ENCODE measurements at places on chromosomes 6 and 20. TPM values are rescaled to one million over a fixed set of nuclear protein-coding genes. Genes with fewer than 3 reads are reported as not detected.

GPX5 gene
- not detected for total RNA-seq

DNA sequence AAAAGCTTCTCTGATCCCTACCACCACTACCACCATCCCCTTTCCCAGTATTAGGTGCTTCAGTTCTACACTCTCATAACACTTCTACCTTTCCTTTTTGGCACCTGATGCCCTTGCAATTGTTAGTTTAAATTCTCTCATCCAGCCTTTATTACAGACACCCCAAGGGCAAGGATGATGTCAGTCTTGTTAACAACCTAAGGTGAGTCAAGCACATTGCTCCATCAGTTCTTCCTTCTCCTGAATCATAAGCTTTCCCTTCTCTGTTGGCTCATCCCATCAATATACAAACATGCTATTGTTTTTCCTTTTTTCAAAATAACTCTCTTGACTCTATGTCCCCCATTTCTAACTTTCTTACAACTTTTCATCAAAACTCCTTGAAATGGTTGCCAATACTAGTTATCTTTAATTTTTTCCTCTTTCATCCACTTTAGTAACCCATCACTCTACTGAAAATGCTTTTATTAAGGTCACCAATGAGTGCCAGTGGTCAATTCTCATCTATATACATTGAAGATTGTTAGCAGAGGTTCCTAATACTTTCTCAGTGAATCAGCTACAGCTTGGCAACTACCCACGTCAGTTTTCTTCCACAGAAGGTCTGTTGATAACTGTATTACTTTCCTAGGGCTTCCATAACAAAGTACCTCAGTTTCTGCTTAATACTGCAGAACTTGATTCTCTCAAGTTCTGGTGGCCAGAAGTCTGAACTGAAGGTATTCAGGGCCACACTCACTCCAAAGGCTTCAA is 97.1 kb upstream of the FLRT3 start:
- H3K27me3 ChIP-seq: no peaks in the 10 kb centered on the region
- no peak overlapping the region for H3K4me3 ChIP-seq
- no peaks in the 10 kb centered on the region for H3K36me3 ChIP-seq
- DNase-seq: no peak
- no peak overlapping the region for H3K27ac ChIP-seq
- no peaks in the 10 kb centered on the region for H3K4me1 ChIP-seq

DNA sequence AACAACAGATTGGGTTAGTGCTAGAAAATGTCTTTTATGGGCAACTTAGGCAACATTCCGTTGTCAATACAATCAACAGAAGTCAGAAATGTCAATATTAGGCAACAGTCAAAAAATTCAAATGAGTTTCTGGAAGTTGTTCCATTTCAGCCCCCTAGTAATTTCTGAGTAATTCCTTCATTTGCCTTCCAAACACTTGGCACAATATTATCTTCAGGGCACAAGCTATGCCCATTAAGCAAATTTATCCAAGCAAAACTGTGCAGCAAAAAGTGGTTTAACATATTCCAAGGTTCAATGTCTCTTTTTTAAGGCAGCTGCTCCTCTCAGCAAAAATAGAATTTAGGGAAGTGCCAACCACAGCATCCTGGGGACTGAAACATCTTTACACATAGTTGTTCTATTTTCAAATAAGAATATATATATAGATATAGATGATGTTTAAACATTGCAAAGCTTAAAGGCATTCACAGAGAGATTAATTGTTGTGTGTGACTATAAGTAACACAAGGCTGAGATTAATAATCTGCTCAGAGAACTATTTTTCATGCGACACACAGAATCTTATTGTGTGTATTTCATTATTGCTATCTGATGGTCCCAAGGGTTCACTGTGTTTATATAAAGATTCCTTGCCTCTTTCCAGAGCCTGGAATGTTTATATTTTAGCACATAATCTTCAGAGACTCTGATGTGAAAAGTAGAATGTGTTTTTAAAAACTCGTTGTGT is 75.2 kb upstream of the ADTRP start:
- no peak for DNase-seq
- no peaks in the 10 kb centered on the region for H3K4me1 ChIP-seq
- H3K4me3 ChIP-seq: no peak overlapping the region
- H3K27me3 ChIP-seq: no peaks in the 10 kb centered on the region
- H3K27ac ChIP-seq: no peak overlapping the region

MAFB gene
- 0.33 TPM for total RNA-seq

DNA sequence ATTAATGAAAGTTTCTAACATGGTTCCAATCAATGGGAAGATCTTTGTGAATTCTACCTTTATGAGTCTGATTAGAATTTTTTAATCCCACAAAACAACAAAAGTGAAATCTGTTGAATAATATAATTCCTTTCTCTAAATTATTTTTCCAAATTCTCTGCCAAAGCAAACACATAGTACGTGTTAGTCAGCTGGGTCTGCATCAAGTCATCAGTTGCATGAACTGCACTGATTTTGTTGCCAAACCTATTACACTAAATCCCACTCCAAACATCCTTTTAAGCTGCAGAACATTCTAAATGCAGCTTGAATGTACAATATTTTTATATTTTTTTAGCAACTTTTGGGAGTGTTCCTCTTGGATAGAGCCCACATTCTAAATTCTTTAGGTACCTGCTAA is 199.0 kb upstream of the HSF2 start:
- no peak for DNase-seq
- H3K4me1 ChIP-seq: no peaks in the 10 kb centered on the region
- no peaks in the 10 kb centered on the region for H3K27me3 ChIP-seq
- H3K27ac ChIP-seq: no peak overlapping the region

DNA sequence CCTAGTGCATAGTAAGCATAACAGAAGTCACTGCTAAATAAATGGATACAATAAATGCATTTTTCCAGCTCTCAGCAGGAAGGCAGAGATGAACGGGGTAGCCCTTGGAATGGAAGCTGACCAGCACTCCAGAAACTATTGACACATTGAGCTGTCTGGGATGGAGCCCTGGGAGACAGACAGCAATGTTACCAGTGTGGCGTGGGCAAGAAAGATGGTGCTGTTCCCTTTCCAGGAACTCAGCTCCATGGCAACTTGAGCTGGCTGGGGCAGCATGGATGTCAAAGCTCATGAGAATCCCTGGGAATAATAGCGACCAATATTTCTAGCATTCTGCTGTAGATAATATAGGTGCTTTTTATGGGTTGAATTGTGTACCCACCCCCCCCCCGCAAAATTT is 104.3 kb upstream of the PTPRT start:
- no peak for DNase-seq
- no peak overlapping the region for H3K4me3 ChIP-seq
- no peaks in the 10 kb centered on the region for H3K27me3 ChIP-seq
- H3K4me1 ChIP-seq: no peaks in the 10 kb centered on the region
- H3K36me3 ChIP-seq: no peaks in the 10 kb centered on the region

PRR18 gene
- not detected for total RNA-seq

DNA sequence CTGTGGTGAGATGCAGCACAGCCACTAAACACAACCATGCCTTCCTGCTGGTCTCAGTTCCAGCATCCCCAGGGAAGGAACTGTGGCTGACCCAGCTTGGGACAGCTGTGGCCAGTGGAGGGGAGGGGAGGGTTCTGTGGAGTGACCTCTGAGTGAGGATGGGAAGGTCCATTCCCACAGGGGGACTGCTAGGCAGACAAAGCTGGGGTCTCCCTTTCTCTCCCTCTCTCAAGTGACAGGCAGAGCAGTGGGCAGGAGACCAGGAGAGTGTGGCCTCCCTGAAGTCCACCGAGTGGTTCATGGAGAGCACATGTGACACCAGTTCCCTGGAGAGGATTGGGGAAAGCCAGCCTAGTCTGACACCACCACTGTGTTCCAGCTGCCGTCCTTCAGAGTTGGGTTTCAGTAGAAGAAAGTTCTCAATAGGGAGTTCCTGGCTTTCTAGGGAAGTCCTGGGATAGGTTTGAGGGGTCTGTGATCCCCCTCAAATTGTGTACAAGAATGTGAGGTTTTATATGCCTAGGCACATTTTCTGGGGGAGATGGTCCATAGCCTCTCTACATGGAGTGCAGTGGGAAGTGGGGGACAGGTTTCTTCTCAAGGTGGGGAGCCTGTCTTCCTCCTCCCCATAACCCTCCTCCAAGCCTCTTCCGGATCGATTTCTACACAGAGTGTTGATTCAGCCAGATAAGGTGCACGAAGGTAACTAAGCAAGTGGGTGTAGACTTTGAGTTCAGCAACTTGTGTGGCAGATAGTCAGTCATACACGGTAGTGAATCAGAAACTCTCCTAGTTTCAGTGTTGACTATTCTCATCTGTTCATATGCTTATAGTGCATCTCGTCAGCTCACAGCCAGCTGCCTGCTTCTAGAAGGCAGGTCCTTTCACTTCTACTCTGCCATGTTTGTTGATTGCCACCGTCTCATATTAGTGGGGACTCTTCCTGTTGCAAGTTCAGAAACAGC is 18.9 kb downstream of the MANBAL start:
- peak overlapping the region; percentile 72 for H3K27ac ChIP-seq
- no peaks in the 10 kb centered on the region for H3K27me3 ChIP-seq
- no peak overlapping the region for H3K4me3 ChIP-seq
- peaks cover 23% of the 10 kb centered on the region for H3K4me1 ChIP-seq
- DNase-seq: peak; percentile 23
- H3K36me3 ChIP-seq: peaks cover 16% of the 10 kb centered on the region

Measured in activated CD4-positive, alpha-beta memory T cell treated with anti-CD3 and anti-CD28 coated beads, Interleukin-2, amount 10 ng/mL, durations not matched to agents 7 days and 5 days (primary cell).